Sciatic nerve (tissue), 2 donors: ENCODE measurements at places on chromosomes 11 and 22. TPM values are rescaled to one million over a fixed set of nuclear protein-coding genes. Genes with fewer than 3 reads are reported as not detected.

DNA sequence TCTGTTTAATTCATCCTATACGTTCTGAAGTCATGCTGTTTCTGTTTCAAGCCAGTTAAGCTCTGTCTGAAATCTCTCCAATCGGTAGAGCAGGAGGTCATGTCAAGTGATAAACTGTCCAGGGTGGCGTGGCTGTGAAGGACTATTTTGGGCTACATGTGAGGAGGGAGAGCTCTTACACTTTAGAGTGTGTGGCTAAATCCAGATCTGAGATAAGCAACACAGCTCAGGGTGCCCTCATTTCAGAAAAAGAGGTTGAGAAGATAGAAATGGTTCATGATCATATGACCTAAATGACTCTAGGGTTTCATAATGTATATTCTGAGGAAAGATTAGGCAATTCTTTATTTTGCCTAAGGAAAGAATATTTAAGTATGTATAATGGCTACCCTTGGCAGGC lies 8.4 kb downstream of the BLID start:
- DNase-seq = no peak

DNA sequence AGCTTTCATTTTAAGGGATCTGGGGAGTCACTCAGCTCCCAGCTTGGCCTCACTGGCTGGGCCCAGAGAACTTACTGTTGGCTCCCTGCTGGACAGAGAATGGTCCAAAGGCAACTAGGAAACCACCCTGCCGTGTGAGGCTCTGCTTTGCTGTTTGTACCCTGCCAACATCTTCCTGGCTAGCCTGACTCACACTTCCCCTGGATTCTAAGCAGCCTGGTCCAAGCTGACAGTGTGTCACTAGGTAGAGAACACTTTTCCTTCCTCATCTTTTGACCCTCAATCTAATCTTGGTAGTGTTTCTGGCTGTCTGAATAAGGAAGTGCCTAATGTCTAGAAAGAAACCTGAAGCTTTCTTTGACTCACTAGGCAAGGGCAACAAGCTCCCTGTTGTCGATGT lies 76.7 kb downstream of the FAR1 start:
- DNase-seq = no peak

DNA sequence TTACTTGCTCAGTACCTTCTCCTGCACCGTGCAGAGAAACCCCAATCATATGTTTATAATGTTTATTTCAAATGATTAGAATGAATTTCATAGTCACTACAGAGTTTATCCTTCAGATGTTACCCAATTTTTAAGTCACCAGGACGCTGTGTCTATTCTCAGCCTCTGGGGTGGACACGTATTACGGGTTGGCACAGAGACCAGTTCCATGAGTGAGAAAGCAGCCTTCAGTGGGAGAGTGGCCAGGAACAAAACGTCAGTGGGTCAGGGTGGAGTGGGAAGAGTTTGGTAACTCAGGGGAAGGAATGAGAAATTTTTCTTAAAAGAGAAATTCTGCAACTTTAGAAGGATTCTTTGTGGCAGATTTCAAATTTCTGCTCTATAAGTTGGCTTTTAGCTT lies 77.1 kb upstream of the MTMR2 start:
- peak; percentile 86 for DNase-seq

The LDHA gene
- 303 TPM for total RNA-seq

GRCh38 chr22:49013707-49014106 lies 814.0 kb downstream of the BRD1 start:
- DNase-seq = peak; percentile 37

The KRTAP5-10 gene
- total RNA-seq = not detected
